ENCODE measurements at places on chromosomes 13 and 19.

DNA sequence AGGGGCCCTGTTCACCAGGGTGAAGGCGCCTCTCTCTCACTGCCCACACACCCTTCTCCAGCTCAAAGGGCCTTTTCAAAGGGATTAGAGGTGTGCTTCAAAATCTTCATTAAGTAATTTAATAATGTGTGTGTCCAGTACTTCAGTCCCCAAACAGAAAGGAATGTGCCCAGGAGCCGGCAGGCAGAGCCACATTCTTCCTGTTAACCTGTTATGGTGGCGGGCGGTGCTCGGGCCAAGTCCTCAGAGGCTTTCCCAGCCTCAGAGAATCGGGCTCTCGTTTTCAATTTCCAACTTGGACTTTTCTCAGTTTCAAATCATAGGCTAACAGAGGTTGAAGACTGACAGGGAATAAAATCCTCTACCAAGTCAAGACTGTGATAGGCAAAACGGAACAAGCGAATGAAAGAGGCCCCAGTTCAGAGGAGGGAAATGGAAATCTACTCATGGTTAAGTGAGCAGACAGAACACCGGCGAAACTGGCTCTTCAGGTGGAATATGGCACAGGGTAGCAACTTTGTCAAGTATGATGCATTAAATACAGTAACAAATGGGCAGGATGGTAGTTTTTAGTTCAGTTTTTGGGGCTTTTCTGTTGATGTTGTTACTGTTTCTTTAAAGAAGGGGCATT lies 68.6 kb downstream of the FOXO1 start:
- no peak for DNase-seq

DNA sequence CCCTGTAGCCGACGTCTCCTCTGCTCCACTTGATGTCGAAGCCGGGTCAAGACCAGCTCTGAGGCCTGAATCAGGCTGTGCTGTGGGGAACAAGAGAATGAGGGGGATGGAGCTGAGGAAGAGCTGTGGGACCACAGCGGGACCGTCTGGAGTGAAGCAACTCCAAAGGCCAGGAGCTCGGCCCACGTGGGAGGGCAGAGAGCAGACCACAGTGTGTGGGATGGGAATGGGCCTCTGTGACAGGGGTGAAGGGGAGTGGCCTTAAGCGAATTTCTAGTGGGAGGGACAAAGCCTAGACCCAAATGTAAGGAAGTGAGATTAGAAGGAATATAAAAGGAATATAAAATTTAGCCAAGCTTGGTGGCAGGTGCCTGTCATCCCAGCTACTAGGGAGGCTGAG lies 3.8 kb upstream of the SLC8A2 start:
- no peak for DNase-seq

DNA sequence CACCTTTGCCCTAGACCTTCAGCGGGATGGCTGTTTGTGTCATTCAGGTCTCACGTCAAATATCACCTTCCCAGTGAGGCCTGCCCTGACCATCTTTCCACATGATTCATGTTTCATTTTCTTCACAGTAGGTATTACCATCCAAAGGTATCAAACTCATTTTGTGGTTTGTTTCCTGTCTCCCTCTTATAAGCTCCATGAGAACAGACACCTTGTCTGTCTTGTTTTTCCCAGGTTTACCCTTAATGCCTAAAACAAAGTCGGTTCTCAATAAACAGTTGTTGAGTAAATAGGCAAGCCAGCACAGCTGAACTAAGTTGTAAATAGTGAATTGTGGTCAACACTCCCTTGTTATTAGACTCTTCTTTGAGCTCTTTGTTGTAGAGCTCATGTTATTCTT lies 122.6 kb upstream of the GJB6 start:
- DNase-seq, result no peak

DNA sequence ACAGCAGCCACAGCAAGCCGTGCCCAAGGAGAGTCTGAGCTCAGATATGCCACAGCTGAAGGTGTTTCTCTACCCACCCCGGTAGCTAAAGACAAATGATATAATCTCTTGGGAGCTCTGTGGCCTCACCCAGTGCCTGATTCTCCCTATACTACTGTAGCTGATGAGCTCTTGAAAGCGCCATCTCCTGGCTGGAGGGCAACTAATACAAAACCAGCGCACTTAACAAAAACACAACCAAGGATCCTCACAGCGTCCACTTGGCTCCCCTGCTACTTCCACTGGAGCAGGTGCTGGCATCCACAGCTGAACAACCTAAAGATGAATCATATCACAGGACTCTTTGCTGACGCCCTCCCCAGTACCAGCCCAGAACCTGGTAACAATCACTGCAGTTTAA lies 1212.0 kb downstream of the PCDH17 start:
- no peak for DNase-seq

DNA sequence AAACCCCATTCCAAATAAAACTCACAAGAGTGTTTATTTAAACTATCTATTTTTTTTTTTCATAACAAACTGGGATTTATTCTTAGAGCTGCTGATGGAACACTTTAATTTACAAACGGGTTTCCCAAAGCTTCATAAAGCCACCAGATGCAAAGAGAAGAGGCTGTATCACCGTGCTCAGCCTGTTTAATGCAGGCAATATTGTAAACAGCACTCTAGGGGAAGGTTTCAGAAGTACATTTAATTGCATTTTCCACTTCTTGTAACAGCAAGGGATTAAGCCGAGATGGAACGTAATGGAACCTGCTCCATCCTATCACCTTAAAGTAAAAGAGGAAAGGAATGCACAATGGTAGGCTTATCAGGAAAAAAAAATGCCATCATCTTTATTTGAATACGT lies 550.6 kb upstream of the ARGLU1 start:
- no peak for DNase-seq

- DNase-seq, result no peak
Measured at GRCh38 chr13:102697929-102698648, 3.2 kb upstream of the METTL21C start.

DNA sequence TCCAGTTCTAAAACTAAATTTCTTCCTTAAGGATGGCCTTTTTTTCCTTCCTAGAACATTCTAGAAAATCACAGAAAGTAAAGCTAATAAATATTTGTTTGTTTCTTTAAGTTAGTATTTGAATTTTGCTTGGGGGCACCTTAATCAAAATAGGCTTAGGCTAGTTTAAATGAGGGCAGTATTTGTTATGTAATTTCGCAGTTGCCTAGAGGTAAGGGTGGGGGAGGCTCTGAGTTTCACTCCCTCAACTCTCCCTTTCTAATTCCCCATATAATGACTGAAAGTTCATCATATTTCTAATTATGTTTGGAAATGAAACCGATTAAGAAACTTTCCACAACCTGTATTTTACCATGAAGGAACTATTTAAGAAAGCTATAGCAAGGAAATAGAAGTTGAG lies 40.6 kb downstream of the PCDH17 start:
- no peak for DNase-seq

- no peak for DNase-seq
Measured at GRCh38 chr13:100130092-100130491, 41.2 kb downstream of the PCCA start.

- DNase-seq, result no peak
Measured at GRCh38 chr13:98327371-98328270, 150.6 kb upstream of the RNF113B start.

GRCh38 chr13:30690282-30691188 lies 44.8 kb upstream of the ALOX5AP start:
- no peak for DNase-seq

DNA sequence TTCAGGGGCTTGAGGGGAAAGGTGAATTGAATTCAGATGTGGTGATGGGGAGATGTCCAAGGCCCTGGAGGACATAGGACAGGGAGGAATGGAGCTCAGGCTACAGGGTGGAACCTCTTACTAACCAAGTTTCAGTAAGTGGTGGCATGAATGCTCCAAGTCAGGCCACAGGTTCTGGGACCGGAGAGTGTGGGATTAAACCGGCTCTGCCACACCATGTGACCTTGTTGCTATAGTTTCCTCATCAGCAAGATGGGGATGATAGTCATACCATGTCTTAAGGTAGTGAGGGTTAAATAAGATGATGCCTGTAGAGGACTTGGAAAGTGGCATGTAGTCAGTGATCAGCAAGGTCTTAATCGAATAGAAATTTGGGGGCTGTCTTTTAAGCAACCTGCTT lies 16.3 kb downstream of the GPR183 start:
- no peak for DNase-seq

DNA sequence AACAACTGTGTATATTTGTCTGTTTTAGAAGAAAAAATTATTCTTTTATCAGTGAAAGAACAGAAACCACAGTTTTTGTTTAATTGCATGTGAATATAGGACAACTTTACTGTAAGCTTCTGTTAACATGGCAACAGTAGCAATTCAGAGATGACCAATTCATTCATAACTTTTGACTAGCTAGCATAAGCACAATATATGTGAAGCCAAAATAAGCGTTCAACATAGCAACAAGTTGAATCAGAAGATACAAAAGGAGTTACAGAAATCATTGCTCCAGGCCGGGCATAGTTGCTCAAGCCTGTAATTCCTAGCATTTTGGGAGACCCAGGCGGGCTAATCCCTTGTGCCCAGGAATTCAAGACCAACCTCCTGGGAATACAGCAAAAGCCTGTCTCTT lies 197.1 kb upstream of the GPC6 start:
- DNase-seq, result no peak

DNA sequence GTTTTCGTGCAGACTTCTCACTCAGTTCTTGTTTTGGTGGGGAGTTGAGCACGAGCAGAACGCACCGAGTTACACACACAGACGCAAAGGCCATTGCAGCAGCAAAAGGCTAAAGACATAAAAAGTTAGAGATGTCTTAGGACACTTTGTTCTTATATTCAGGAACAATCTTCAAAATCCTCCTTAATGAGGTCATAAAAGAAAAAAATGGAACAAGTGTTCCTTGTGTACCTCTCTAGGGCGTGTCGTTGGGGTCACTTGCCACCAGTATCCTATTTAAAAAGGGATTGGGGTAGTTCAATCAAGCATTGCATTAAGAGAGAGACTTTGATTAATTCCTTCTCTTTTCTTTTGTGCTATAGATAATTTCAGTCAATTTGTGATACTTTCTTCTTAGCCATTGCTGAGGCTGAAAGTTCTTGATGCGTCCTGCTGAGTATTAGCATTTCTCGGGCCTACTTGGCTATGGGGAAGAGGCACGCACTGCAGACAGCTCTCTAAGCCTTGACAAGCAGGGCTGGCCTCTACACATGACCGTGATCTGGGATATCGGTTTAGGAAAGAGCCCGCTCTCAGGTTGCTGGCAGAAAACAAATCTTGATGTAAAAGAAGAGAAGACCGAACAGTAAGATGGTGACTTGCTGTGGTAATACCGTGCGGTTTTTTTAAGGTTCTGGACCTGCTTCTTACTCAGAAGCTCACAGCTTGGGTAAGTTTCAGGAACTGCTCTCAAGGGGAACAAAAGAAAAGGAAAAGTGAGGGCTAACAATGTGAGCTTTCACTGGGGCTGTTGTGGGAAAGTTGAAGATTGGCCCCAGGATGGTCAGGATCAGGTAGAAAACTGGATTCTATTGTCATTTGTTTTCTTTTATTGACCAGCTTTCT lies 223.6 kb downstream of the TM9SF2 start:
- no peak for DNase-seq

- no peak for DNase-seq
Measured at GRCh38 chr13:50414640-50415039, 399.4 kb downstream of the KCNRG start.

GRCh38 chr13:23386533-23386932 lies 47.0 kb downstream of the SACS start:
- DNase-seq, result no peak

DNA sequence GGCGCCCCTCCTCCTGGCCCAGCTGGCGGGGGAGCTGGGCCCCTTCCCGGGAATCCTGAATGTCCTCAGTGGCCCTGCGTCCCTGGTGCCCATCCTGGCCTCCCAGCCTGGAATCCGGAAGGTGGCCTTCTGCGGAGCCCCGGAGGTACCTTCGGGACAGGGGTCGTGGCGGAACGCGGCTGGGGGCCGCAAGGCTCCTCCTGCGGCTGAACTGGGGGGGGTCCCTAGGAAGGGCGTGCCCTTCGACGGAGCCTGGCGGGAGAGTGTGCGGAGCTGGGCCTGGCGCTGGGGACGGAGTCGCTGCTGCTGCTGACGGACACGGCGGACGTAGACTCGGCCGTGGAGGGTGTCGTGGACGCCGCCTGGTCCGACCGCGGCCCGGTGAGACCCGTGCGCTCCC lies 8.6 kb downstream of the ALDH16A1 start:
- no peak for DNase-seq

GRCh38 chr19:47130120-47130588 lies 481 bp upstream of the SAE1 start:
- no peak for DNase-seq

DNA sequence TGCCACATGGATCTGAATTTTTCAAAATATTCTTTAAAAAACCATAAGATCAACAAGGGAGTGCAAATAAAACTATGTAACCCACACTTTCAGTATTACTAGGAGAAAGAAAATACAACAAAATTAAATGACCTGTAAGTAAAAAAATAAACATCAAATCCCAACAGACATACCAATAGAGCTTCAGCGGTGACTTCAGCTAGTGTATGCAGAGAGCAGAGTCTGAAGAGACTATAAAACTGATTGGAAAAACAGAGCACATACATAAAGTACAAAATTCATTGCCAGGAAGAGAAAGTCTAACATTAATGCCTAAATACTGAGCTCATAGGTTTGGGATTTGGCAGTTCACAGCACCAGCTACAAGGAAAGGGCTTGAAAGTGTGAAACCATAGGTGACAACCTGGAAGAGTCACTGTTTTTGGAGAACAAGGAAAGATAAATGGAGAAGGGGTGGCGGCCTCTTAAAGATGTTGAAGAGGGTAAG lies 291.1 kb downstream of the LMO7 start:
- DNase-seq, result no peak

GRCh38 chr13:46617229-46617721 lies 64.3 kb downstream of the LRCH1 start:
- no peak for DNase-seq

GRCh38 chr19:31538879-31539278 lies 189.6 kb upstream of the TSHZ3 start:
- DNase-seq, result no peak

DNA sequence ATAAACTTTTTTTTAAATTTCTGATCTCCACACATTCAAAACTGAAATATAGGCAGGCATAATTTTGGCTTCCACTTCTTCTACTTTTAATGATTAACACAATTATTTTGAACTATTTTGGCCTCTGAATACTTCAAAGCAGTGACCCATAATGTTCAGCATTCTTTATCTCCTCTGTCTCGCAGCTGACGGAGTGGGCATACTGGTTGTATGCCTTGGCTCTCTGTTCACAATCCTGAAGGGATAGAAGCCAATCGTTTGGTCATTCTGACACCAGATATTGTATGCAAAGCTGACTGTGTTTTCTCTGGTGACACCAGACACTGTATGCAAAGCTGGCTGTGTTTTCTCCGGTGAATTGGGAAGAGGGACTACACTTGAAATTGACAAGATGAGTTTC lies 833.0 kb downstream of the EFNB2 start:
- no peak for DNase-seq

- no peak for DNase-seq
Measured at GRCh38 chr13:34833562-34834182, 108.4 kb upstream of the NBEA start.

- DNase-seq, result no peak
Measured at GRCh38 chr19:14354445-14354844, 26.8 kb upstream of the ADGRE5 start.

DNA sequence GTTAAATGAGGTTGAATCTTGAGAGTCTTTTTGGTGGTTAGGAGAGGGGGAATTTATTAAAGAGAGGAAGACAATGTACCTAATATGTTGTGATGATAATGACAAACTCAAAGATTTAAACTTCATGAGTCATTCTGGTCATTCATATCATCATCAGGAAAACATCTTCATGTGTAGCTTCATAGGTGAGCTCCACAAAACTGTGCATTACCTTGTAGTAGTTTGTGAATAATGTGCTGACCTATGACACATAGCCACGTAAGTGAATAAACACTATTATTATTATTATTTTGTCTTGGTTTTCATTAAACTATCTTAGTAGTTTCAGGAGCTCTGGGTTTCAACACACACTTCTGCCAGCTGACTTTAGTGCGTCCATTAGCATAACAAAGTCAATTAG lies 997 bp upstream of the GPC6 start:
- DNase-seq, result no peak

All from KBM-7 (cell line).